Suppressor macrophage treated with lipopolysaccharide for 4 hours (primary cell): ENCODE measurements at places on chromosomes 6 and 20.

GRCh38 chr20:50052550-50053361, 60.2 kb downstream of the UBE2V1 start:
- DNase-seq, result no peak

DNA sequence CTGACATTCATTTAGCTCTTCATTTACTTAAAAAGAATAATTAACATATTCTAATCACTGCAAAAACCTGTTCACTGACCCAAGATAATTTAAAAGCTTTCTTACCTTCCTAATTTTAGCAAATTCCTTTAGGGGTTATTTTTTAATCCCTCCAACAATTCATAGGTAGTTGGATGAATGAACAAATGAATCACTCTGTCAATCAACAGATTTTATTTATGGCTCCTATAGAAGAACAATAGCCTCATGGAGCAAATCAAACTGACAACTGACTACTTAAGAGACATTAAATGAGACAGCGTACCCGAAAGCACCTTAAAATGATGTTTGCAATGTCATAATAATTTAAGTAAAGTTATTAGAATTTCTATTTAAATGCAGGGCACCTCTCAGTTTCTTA, 31.5 kb upstream of the GJA1 start:
- no peak for DNase-seq

GRCh38 chr6:112172540-112172939, 81.8 kb downstream of the LAMA4 start:
- DNase-seq, result no peak

GRCh38 chr6:26223650-26224546, 136.7 kb downstream of the HFE start:
- peak; percentile 89 for DNase-seq

GRCh38 chr6:20415712-20416454, 14.2 kb downstream of the E2F3 start:
- peak; percentile 16 for DNase-seq

DNA sequence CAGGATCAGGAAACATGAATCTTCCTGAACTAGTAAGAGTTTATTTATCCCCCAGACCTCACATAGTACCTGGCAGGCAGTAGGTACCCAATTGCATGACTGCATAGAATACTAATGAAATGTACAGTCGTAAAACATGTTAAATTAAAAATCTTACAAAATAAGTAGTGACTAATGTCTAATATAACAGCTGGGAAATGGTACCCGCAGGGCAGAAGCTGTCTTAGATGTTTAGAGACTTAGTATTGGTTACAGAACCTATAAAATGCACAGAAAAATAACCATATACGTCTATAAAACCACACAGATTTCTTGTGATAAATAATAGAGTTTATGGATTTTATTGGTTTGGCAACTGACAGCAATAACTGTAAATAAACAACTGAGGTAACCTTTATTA, 139.1 kb upstream of the GMDS start:
- DNase-seq, result no peak

GRCh38 chr20:63857764-63858392, 3.4 kb upstream of the ABHD16B start:
- DNase-seq, result no peak

DNA sequence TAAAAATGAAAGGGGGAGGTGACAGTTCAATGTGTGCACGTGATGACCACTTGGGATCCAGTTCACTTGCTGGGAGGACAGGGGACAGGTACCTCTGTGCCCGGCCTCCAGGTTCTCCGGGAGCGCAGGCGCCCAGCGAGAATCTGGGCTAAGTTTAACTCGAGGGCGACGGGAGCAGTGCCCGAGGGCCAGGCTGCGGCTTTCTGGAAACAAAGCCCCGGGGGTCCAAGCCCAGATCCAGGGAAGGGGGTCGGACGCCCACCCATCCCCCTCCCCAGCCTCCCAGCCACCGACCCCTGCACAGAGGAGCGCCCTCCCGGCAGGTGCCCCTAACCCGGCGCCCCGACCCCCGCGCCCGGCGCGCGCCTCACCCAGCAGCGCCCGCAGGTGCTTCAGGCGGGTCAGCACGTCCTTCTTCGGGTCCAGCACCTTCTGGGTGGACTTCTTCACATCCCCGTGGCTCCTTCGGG, 405 bp downstream of the RALGAPA2 start:
- no peak for DNase-seq

GRCh38 chr20:31723069-31723318, 326 bp upstream of the BCL2L1 start:
- DNase-seq, result no peak

GRCh38 chr20:58224097-58224496, 4.4 kb downstream of the ANKRD60 start:
- DNase-seq, result no peak

- DNase-seq, result peak; percentile 6
Observed at GRCh38 chr6:134172020-134172705, 119.7 kb upstream of the SLC2A12 start.
